ENCODE measurements at places on chromosomes 2 and 18.

GRCh38 chr2:159793326-159793725, 4.7 kb downstream of the CD302 start:
- DNase-seq: no peak

DNA sequence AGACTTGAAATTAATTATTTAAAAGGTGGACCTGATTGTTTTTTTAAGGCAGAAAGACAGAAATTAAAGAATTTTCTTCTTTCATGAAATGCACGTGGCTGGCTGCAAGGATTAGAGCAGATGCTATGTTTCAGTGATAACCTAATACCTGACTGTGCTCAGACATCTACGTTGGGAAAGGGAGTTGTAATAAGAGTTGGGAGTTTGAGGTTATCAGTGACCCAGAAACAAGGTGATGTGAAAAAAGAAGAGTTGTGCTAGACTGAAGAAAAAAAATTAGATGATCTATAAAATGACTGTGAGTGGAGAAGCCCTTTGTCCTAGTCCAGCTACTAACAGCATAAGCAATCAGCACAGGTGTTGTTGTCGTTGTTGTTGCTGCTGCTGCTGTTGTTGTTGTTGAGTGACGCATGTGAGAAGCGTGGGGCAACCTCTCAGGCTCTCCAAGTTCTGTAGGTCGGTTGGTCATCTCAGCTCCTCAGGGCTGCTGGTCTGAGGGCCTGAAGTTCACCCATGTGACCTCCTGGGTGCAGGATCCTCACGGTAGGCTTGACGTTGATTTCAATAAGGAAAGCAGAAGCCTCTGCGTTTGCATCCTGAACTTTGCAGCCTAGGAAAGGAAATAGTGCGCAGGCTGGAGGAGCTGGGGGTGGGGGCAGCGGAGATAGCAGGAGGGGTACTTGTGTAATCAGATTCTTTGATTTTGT, 7.6 kb downstream of the POU3F3 start:
- no peak for DNase-seq

- DNase-seq: no peak
Measured at GRCh38 chr2:110106642-110107041, 9.0 kb downstream of the MALL start.

- DNase-seq: no peak
Measured at GRCh38 chr2:127261804-127262406, 32.0 kb downstream of the ERCC3 start.

- DNase-seq: no peak
Measured at GRCh38 chr2:19687017-19687659, 214.6 kb downstream of the TTC32 start.

DNA sequence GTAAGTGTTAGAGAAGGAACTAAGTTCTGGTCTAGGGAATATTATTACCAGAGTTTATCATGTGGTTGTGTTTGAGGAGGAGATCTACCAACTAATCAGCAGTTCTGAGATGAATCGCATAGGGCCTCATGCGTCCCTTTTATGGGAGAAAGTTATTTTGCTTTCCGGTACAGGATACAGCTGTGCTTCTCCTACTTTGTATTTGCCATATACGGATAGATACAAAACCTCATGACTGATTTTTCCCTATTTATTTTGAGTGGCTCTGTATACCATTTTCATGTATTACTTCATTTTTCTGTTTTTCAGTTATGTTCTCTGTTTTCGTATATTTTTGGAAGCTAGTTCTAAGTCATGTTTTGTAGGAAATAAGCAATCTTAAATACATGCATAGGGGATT, 66.8 kb downstream of the ACSL3 start:
- no peak for DNase-seq

- no peak for DNase-seq
Measured at GRCh38 chr2:217195016-217195415, 335.2 kb upstream of the TNP1 start.

DNA sequence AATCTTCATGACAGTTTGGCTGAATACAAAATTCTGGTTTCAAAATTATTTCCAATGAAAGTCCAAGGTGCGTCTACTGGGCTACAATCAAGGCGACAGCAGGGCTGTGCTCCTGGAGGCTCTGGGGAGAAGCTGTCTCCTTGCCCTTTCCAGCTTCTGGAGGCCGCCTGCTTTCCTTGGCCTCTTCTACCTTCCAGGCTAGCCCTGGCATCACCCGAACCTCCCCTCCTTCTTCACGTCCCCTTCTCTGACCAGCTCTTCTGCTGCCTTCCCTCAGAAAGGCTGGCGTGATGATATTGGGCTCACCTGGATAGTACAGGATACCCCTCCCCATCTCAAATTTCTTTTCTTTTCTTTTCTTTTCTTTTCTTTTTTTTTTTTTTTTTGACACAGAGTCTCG, 115.5 kb downstream of the KCNF1 start:
- no peak for DNase-seq

DNA sequence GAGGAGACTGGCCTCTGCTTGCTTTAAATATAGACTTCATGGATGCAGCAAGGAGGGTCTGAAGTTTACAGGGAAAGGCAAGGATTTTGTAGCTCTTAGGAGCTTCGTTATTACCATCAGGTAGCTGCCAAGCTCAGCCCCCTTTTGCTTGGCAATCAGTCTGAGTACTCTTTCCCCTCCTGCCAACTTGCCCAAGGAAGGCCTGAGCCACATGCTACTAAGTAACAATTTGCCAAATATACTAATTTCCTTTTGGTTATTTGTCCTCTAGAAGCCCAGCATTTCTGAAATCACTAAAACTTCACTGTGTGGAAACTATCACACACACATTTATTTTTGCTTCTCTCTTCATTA, 85.5 kb upstream of the ITPRID2 start:
- DNase-seq: no peak

- DNase-seq: no peak
Measured at GRCh38 chr18:32122039-32122438, 30.4 kb downstream of the RNF138 start.
